T-helper 2 cell (primary cell): ENCODE measurements at places on chromosomes 2 and 18.

DNA sequence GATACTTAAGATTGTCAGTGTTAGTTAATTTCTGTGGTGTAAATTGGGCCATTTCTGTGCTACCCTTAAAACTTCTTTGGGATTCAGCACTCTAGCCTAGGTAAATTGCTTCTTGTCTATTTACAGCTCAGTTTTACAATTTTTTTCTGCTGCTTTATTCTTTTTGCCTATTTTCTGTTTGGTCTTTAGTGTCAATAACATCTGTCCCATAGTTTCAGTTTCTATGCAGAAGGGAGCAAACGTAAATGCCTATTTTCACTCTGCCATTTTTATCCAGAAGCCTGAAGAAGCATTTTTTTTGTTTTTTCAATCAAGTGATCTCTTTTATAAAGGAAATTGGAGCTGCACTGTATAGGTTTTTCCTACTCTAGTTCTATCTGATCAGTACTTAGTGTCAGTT is 564.9 kb upstream of the MEX3C start:
- no peak for DNase-seq

DNA sequence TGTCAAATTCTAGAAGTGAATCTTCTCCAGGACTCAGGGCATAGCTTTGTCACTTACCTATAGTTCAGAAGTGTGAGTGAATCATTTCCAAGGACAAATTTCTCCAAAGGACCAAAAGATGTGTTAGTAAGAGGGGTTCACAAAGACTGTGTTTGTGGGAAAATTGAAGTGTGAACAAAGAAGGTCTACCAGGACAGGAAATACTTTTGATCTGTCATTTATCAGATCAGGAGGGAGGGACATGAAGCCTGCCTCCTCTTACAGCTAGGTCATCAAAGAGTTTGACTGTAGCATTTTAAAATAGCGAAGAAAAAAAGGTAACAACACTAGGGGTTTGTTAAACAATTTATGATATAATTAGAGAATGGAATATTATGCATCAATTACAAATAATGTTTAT is 2.0 kb upstream of the CD28 start:
- DNase-seq, result no peak

DNA sequence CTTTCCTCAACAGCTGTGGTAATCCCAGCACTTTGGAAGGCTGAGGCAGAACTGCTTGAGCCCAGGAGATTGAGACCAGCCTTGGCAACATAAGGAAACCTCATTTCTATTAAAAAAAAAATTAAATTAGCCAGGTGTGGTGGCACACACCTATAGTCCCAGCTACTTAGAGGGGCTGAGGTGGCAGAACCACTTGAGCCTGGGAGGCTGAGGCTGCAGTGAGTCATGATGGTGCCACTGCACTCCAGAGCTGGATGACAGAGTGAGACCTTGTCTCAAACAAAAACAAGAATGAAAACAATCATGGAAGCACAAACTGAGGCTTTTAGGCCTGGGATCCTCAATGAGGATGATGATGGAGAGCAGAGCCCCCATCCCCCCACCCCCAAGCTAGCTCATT is 19.8 kb downstream of the GAREM1 start:
- DNase-seq, result no peak

- DNase-seq, result no peak
Measured at GRCh38 chr2:236939721-236940231, 145.9 kb upstream of the COPS8 start.

- no peak for DNase-seq
Measured at GRCh38 chr2:96524482-96525210, 11.9 kb upstream of the ARID5A start.

DNA sequence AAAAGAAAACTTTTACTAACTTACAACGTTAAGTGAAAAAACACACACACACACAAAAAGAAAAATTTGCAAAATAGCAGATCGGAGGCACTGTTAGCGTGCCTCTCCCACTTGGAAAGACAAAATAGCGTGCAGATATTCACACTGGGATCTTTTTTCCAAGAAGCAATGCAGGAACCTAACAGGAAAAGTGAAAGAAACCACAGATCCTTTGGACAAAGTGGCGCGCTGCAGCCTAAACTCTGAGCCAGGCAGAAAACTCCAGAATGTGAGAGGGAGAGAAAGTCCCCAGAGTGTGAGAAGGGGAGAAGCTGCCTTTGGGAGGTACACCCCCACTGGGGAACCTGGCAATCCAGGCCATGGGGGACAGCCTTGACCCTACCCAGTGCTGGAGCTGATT is 70.7 kb upstream of the SERPINE2 start:
- no peak for DNase-seq

DNA sequence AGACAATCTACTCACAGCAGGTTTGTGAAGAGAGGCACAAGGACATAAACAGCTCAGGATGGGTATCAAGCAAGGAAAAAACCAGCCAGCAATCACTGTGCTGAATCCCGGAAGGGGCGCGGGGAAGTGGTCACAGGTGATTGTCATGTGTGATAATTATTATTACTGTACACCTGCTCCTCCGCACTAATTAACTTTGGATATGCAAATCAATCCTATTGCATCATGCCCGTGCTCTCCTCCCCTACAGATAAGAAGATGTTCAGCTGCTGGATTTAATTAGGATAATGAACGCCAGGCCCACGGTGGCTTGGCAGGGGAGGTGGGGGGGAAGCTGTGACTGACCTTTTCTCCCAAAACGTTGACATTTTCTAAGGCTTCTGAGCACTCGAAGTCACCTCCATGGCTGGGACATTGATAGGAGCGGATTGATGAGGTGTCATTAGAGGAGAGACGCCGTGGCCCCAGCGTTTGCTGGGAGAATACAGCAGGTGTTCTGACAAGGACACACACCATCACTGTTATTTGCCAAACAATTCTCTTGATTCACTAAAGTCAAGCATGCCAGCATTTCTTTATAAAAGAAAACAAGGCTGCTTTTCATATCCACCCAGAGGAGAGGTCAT is 160.3 kb upstream of the VRK2 start:
- no peak for DNase-seq

GRCh38 chr18:68354176-68354575 is 360.7 kb downstream of the TMX3 start:
- no peak for DNase-seq

DNA sequence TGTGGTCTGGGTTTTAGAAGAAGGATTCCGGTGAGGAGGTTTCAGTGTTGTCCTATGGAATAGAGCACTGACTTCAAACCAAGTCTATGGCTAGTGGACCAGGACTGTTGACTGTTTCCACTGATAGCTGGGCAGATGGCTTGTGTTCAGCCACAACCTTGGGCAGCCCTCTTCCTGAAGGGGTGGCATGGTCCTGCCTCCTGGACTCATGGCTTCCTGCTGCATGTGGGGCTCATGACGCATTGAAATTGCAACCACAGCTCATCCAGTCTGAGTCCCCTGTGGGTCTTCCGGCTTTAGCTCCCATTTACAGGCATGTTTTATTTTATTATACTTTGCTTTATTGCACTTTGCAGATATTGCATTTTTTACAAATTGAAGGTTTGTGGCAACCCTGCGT is 105.0 kb downstream of the B3GNT2 start:
- no peak for DNase-seq

- peak; percentile 30 for DNase-seq
Measured at GRCh38 chr18:59994357-59994756, 94.6 kb downstream of the PMAIP1 start.

- DNase-seq, result no peak
Measured at GRCh38 chr18:57728941-57729511, 74.1 kb downstream of the ATP8B1 start.

DNA sequence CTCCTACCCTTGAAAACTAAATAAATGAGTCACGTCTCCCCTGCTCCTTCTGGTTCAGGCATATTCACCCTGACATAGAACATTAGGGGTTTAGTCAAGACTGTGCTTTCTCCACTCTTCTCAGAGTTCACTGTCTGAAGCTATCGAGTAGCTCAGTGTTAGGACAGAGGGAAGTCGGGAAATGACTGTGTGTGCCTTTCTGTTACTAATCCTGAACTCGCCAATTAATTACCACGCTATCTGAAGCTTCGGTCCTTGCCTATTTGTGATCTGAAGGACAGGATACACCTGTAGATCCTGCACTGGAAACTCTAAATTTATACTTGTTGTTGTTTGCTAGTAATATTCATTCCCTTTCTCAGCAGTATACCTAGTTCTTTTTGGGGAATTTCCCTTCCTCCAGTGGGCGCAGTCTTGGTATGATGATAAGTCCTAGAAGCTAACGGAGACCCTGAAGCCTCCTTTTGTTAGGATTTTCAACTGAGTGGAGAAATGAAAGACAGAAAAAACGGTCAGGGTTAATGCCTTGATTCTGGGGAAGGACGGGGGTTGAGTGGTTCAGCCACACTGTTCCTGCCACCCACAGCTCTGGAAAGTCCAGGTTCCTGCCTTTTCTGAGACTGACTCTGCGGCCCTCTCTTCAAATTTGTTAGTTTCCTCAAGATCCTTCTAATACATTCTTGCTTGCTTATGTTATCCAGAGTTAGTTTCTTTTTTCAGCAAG is 218.0 kb downstream of the DLGAP1 start:
- no peak for DNase-seq

DNA sequence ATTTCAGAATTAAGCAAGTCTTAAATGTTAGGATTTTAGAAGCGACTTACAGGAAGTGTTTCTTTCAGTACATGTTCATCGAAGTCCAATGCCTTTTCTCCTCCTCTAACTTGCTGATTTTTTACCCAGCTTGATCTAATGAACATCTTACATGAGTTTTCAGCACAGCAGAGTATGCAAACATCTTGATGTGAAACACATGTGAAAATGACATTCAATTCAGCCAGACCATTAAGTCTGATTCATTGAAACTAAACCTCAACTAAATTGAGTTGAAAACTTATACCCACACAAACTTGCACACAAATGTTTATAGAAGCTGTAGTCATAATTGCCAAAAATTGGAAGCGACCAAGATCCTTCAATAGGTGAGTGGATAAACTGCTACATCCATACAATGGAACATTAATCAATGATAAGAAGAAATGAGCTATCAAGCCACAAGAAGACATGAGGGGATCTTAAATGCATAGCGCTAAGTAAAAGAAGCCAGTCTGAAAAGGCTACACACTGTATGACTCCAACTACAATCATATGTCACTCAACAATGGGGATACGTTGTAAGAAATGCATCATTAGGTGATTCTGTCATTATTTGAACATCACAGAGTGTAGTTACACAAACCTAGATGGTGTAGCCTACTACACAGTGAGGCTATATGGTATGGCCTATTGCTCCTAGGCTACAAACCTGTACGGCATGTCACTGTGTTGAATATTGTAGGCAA is 18.5 kb downstream of the PSTPIP2 start:
- no peak for DNase-seq

DNA sequence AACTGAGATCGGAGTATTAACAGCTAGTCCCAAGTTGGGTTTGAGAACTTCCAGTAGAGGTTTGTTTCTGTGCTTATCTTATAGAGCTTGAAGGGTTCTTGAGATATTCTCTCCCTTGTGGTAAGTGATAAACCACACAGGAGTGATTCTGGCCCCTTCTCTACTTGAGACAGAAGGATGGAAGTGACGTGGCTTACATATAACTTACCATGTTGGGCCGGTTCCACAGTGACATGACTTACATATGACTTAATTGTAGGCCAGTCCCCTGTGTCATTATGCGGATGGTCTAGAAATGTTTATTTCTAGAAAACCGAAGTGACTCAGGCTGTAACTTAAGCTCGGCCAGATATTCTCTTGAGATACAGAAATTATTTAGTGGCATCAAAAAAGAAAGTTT is 62.7 kb downstream of the TRAPPC12 start:
- no peak for DNase-seq

DNA sequence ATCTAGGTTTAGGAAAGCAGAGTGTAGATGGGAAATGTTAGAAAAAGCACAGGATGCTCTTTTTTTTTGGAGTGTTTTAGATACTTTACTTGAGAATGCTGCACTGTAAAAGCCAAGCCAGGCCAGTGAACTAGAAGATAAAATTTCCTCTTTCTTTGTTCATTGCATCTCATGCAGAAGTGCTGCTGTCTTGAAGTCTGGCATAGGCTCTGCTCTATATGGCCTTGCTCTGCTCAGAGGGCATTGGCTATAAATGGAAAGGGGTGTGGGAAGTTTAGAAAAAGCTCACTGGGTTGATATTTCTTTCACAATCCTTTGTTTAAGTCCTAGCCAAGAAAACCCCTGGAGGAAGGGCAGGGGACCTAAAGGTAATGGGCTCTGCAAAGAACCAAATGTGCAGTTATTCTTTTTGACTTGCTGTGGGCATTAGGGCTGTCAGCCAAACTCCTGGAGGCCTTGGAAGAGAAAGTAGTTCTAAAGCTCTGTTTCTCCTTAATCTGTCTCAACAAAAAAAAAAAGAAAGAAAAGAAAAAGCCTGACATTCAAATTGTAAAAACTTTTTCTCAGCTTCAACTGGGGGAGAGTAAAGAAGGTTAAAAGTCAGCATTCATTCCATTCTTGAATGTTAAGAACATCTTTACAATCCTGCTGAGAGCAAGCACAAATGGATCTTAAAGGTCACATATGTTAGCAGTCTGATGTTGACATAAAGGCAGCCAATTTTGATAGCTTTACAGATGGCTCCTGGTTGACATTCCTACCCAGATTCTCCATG is 338.3 kb downstream of the GULP1 start:
- no peak for DNase-seq

GRCh38 chr2:191618046-191618780 is 59.7 kb upstream of the NABP1 start:
- DNase-seq, result no peak

DNA sequence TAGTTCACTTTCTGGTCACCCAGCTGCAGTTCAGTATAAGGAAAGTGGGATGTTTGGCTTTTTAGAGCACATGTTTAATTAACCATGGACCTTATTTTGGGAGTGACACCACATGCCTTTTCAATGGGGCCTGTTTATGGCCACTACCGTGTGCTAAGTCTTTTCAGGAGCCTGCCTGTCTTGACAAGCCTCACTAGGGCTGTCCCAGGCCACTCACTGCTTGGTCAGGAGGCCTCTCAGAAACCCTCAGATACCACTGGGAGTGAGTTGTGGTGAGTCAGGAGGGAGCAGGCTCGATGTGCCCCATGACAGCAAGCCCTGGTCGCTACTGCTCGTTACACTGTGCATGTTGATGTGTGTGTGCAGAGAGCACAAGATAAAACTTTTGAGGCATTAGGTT is 123.0 kb downstream of the MAP4K4 start:
- no peak for DNase-seq

- DNase-seq, result no peak
Measured at GRCh38 chr18:45004546-45005080, 323.9 kb downstream of the SETBP1 start.

GRCh38 chr18:54726143-54726542 is 102.1 kb upstream of the RAB27B start:
- no peak for DNase-seq

DNA sequence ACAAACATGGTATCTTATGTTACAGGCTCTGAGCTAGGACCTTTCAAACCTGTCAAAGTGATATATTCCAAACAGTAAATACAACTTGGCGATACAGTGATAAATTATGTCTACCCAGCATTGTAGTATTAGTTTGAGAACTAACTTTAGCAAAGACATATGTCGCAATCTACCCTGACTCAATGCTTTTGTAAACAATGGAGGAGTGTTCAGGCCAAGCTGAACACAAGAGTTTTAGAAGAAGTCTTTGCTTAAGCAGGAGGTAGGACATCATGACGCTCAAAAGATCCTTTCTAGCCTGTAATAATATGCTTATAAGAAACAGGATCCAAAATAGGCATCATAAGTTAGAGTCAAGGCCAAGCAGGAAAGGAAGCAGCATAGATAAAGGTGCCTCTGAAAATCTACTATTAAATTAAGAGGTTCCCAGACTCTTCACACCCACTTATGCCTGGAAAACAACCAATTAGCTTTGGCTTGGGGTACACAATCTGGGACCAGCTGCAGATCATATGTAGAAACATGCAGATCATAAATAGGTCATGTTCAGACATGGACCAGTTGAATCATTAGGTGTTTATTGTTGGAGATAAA is 132.5 kb downstream of the CSRNP3 start:
- DNase-seq, result no peak

GRCh38 chr2:241857041-241857541 is 1.6 kb downstream of the PDCD1 start:
- no peak for DNase-seq
